ENCODE measurements at places on chromosomes 1 and 21.

DNA sequence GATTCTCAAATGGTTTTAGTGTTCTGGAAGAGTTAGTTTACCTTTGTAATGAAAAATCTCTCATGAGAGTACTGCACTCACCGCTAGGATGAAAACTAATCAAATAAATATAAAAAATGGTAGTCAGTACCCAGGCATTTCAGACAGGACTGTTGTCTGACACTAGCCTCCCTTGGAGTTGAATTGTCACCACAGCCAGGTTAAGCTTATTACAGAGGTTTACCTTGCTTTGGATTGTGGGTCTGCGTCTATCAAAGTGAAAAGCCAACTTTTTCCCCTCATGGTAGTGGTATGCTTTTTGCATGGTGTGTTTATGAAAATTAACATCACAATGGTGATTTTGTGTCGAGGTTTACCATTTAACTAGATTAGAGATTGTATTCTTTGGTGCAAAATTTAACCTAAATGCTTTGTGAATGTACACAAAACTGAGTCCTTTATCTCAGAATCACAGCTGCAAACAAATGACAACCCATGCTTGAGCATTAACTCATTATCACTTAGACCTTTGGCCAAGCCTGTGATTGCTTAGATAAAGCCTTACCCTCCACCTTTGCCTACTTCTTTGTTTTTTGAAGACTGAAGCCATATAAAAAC lies 20.1 kb downstream of the RAP1A start:
- DNase-seq = no peak

DNA sequence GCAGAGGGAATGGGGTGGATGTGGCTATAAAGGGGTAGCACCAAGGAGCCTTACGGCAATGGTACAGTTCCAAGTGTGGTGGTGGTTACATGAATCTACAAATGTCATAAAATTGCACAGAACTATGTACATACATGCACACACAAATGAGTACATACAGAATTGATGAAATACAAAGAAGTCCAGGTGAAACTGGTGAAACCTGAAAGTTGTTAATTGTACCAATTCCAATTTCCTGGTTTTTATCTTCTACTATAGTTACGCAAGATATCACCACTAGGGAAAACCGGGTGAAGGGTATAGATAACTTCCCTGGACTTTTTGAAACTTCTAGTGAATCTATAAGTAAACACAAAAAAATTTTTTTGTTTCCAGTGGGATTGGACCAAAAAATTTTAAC lies 18.9 kb downstream of the HSF2BP start:
- no peak for DNase-seq

DNA sequence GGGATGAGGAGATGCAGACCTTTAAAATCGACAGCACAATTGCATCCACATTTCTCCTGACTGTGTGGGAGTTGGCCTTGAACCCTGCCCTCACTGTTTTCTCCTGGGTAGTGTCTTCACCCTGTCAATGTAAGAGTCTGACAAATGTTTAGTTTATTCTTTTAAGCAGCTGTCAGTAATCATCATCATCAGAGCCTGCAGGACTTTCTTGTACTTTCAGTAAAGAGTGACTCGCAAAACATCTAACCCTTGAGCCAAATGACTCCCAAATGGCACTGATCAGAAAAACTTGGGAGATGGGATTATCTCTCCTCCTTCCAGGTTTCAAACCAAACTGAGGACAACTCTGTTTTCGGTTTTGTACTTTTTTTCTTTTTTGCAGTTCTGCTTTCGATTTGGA lies 460.2 kb downstream of the KIF26B start:
- DNase-seq = no peak

DNA sequence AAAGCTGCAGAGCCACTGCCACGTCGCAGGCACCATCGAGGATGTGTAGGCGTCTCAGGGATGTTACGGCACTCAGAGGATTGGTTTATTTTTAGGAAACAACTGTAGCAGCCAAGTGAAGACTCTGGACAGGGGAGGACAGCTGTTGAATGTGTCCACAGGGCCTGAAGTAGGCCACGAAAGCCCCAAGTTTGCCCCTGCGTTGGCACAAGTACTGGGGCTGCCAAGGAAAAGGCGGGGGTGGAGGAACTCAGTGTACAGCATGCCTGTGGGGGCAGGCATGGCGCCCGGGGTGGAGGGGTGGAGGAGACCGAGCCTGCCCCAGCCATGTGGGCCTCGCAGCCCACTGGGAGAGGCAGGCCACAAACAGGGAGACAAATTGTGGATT lies 89.7 kb downstream of the ADARB1 start:
- no peak for DNase-seq

DNA sequence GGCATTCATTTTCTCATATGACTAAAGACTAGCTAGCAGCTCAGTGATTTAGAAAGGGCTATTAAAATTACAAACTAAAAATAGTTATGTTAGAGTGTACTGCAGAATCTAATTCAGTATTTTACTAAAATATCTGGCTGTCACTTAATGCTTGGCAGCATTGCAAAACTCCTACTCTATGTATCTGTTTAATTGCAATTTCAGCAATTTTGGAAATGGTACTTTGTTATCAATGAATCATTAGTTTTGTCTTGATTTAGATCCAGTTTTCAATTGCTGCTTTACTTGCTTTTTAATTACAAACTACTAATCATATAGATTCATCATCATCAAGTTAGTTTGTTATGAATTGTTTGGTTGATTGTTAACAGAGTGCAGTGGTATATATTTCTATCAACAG lies 19.2 kb downstream of the C1orf87 start:
- DNase-seq = no peak

DNA sequence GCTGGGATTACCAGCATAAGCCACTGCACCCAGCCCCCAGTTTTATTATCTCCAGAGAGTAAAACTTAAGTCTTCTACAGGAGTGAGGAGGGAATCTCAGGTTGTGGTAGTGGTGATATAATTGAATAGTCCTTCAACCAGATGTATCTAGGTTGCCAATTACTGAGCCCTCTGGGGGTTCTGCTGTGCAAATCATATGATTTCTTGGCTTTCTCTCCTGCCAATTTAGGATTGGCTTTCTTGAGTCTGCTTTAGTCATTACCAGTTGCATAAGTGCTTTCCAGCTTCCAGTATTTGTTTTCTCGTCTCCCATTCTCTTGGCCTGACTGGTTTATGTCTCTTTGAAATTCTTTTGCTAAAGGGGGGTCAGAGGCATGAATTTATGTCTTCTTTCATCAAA lies 11.1 kb downstream of the CPT2 start:
- no peak for DNase-seq

DNA sequence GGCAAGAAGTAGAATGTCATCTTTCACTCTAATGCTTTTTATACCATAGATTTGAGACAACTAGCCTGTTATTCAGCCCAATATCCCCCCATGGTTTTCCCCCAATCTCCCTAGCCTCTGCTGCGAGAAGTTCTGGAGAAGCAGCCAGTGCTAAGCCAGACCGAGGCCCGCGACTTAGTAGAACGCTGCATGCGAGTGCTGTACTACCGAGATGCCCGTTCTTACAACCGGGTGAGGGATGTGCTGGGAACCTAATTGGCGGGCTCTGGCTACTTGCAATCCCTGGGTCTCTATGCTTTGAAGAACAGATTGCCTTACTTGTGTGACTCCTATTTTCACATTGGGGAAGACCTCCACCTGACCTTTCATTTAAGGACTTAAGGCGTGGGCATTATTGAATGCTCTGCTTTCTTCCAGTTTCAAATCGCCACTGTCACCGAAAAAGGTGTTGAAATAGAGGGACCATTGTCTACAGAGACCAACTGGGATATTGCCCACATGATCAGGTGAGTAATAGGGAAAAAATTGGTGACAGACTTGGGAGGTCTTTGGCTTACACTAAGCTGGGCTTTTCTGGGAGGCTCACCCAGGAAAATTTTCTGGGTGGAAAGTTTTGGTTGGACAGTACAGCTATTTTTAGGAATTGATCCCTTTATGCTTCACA lies 1.9 kb downstream of the PSMB4 start:
- DNase-seq = no peak

GRCh38 chr1:87045761-87046304 lies 131.4 kb downstream of the HS2ST1 start:
- DNase-seq = no peak

DNA sequence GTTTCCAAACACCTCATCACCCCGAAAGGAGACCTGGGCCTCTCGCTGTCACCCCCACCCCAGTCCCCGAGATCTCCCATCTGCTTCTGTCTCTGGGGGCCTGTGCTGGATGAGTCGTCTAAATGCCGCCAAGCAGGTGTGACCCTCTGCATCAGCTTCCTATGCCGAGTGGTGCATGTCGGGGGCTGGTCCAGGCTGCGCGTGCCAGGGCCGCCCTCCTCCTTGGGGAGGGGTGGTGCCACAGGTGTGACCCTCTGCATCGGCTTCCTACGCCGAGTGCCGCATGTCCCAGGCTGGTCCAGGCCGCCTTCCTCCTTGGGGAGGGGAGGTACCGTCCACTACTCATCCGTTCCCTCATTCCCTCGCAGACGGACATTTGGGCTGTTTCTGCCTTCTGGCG lies 115.7 kb downstream of the PRDM16 start:
- DNase-seq = no peak

- DNase-seq = no peak
Measured at GRCh38 chr1:25780318-25781129, 19.5 kb upstream of the SELENON start.

DNA sequence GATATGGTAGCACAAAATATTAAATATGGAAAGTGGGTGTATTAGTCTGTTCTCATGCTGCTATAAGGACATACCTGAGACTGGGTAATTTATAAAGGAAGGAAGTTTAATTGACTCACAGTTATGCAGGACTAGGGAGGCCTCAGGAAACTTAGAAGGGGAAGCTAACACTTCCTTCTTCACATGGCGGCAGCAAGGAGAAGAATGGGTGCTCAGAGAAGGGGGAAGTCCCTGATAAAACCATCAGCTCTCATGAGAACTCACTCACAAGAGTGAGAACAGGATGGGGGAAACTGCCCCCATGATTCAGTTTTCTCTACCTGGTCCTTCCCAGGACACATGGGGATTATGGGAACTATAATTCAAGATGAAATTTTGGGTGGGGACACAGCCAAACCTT lies 15.8 kb upstream of the BACE2 start:
- DNase-seq = no peak

DNA sequence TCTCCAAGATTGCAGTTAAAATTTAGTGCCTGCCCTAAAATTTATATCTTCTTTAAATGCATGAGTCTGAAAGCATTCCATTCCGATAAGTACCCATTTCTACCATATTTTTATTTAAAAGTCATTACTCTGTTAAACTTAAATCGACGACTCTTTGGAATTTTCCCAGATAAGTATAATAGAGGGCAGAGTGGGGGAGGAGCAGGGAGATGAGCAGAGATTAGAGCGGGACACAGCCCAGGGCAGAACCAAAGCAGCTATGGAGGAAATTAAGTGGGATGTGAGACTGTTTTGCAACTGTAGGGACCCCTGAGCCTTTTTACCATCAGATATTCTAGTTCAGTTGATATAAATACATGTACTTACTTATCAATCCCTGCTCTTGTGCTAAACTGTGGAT lies 257.9 kb downstream of the FGGY start:
- DNase-seq = no peak

DNA sequence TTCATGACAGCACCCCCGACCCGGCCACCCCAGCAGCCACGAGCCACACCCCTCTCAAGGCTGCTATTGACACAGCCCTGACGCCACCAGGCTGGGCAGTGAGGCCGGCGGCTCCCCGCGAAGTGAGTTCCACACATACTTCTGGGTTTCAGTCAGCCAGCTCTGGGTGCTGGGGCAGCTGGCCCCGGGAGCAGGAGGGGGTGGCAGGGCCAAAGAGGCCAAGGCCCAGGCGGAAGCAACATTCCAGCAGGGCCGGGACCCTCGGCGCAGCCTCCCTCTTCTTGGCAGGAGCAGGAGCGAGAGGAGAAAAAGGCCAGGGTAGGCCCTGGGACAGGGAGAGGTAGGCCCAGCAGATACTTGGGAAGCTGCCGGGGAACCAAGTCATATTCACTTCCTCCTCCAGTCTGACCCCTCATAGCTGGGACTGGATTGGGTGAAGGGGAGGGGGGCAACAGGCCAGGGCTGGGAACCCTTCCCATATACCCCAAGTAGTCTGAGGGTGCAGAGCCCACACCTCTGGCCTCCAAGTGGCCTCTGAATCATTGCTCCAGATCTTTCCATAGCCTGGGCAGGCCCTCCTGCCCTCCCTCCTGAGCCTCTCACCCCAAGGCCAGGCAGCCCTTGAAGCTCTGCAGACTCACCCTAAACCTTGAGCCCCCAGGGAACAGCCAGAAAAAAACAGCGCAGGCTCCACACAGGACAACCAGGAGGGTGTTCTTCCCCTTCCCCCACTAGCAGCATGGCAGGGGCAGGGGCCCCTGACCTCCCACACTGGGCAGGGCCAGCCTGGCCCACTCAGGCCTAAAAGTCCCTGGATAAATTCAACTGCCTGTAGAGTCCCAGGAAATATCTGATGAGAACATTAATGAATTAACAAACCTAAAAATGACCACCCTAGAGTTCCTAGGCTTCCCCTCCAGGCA lies 5.7 kb downstream of the HSPG2 start:
- no peak for DNase-seq

DNA sequence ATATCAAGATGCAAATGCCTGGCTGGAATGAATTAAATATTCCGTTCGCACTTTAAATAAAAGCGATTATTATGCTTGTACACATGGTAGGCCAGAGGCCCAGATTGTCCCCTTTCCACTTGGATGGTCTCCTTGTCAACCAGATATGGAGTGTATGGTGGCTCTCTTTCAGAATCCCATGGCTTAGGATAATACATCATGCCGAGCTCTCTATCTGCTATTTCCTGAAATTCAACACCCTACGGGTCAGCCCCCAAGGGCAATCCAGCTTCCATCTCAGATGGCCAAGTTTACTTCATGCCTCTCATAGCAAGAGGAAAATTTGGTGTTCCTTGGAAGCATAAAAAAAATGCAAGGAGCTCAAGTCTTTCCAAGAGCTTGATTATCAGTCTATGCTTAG lies 25.4 kb upstream of the FMO1 start:
- DNase-seq = no peak

- no peak for DNase-seq
Measured at GRCh38 chr21:27108228-27108627, 141.3 kb upstream of the ADAMTS5 start.

DNA sequence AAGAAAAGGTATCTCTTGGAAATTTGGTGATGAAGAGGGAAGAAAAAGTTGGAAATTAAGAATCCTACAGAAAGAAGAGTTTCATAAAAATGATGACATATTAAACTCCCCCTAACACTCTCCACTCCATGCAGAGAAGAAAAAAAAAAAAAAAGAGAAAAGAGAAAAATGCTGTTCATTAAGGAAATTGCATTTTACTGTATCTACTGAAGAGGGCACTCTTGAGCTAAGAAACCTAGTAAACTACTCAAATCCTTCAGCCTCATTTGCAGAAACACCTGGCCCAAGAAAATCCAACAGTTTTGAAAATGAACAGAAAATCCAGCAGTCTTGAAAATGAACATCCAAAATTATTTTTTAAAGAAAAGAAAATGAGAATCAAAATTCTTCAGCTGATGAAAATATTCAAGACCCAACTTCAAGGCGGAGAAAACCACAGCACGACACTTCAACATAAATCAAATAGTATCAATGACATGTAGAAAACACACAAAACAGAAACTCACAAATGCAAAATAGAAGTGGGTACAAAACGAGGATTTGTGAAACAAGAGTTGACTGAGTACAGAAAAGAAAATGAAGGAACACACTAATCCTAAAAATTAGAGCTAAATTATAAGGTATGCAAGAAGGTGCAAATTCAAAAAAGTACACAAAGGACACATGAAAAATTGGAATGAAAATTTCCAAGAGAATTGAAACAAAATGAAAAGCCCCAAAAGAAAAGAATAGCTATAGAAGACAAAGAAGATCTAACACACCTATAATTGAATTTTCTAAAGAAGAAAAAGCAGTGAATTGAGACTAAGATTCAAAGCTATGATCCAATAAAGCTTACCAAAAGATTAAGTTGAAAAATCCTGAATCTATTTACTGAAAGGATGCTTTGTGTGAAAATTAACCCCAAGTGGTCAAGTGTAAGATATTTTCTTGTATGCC lies 73.2 kb upstream of the DNAJC6 start:
- DNase-seq = peak; percentile 42

Measured in COR-L47 (cell line).